Fibroblast of lung (primary cell): ENCODE measurements at places on chromosomes 6 and 20. TPM values are rescaled to one million over a fixed set of nuclear protein-coding genes. Genes with fewer than 3 reads are reported as not detected.

The TCP11 gene
- total RNA-seq: 0.17 and 0.51 TPM in 2 replicates

- no peak for DNase-seq
- H3K36me3 ChIP-seq: no peaks in the 10 kb centered on the region
- H3K4me3 ChIP-seq: no peak overlapping the region
- no peaks in the 10 kb centered on the region for H3K27me3 ChIP-seq
- no peak overlapping the region for H3K27ac ChIP-seq
Observed at GRCh38 chr6:82611751-82612150, 248.1 kb downstream of the TPBG start.

DNA sequence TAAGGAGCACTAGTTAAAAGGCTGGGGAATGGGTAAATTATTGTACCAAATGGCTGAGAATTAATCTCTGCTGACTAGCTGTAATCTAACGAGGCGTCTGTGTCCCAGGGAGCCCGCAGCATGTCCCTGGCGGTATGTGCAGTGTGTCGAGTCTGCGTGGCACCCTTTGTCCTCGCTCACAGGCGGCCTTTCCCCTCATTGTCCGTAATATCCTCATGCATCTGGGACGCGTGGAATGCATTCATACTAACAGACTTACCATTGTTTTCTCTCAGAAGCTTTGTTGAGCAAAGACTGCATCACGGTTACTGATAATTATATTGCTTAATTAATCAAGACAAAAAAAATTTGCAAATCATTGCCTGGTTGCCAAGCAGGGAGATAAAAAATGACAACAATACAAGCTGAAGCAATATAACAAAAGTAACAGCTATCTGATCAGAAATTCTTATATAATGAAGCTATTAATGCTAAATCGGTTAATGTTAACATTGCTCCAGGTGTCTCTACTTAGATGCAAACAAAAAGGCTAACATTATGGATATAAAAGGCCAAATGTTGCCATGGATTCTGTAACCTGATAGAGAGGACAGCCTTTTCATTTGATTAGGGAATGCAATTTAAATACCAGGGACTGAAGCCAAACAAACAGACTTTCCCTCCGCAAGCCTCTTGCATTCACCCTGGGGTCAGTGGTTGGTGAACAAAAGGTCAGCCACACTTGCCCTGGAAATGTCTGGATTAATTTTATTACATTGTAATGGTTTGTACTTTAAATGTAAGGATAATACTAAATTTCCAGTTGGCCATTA is 124.8 kb downstream of the INSM1 start:
- no peak overlapping the region for H3K4me3 ChIP-seq
- no peaks in the 10 kb centered on the region for H3K36me3 ChIP-seq
- DNase-seq: peak; percentile 78
- peaks cover 4% of the 10 kb centered on the region for H3K4me1 ChIP-seq
- no peak overlapping the region for H3K27ac ChIP-seq
- no peaks in the 10 kb centered on the region for H3K27me3 ChIP-seq

The ZC2HC1B gene
- total RNA-seq: not detected in 2 replicates

The GHRH gene
- not detected in 2 replicates for total RNA-seq

The RIPPLY2 gene
- total RNA-seq: 0.51 TPM in 1 of 2 replicates, not detected in the other

DNA sequence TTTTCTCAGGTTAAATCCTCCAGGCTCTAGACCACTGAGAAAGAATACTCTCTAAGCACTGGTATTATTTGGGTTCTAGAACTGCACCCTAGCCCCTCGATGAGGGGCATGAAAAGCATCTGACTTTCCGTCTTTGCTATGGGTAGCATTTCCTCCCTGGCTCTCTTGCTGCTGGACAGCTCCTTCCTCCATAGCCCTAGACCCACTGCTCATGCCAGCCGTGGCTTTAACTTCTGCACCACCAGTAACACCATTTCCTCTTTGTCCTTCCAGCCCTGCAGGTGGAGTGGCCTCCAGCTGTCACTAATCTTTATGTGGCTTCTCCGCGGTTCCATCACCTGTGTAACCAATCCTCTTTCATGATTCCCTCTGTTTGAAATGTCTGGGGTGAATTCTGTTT is 194.9 kb downstream of the SCP2D1 start:
- no peak overlapping the region for H3K27ac ChIP-seq
- no peaks in the 10 kb centered on the region for H3K4me1 ChIP-seq
- DNase-seq: no peak
- H3K27me3 ChIP-seq: no peaks in the 10 kb centered on the region

The FBXO30 gene
- 17.7 and 25.9 TPM in 2 replicates for total RNA-seq

- H3K27ac ChIP-seq: no peak overlapping the region
- H3K27me3 ChIP-seq: no peaks in the 10 kb centered on the region
- no peak overlapping the region for H3K4me3 ChIP-seq
- DNase-seq: no peak
Observed at GRCh38 chr20:39756828-39757227, 794.7 kb downstream of the DHX35 start.

GRCh38 chr6:135117413-135117968 is 62.9 kb upstream of the HBS1L start:
- no peak overlapping the region for H3K27ac ChIP-seq
- H3K4me1 ChIP-seq: no peaks in the 10 kb centered on the region
- no peaks in the 10 kb centered on the region for H3K36me3 ChIP-seq
- H3K4me3 ChIP-seq: no peak overlapping the region

GRCh38 chr20:38604873-38605303 is 3.3 kb downstream of the ARHGAP40 start:
- no peaks in the 10 kb centered on the region for H3K36me3 ChIP-seq
- H3K4me1 ChIP-seq: no peaks in the 10 kb centered on the region
- no peak overlapping the region for H3K27ac ChIP-seq
- peaks cover 42% of the 10 kb centered on the region for H3K27me3 ChIP-seq
- DNase-seq: peak; percentile 60

The DPPA5 gene
- total RNA-seq: not detected in 2 replicates

The YWHAB gene
- total RNA-seq: 77.6 and 89.7 TPM in 2 replicates

The MOCS1 gene
- total RNA-seq: 16.7 and 21.8 TPM in 2 replicates

The ERVFRD-1 gene
- not detected in 2 replicates for total RNA-seq

The TNFAIP3 gene
- total RNA-seq: 3.9 and 7.8 TPM in 2 replicates

The BFSP1 gene
- total RNA-seq: 1.8 and 2.3 TPM in 2 replicates

The TMEM151B gene
- total RNA-seq: under 0.01 TPM in 2 replicates

- no peak overlapping the region for H3K27ac ChIP-seq
- H3K36me3 ChIP-seq: no peaks in the 10 kb centered on the region
- DNase-seq: no peak
Observed at GRCh38 chr6:156773935-156774852, 3.0 kb upstream of the ARID1B start.

- no peak overlapping the region for H3K4me3 ChIP-seq
- peak overlapping the region; percentile 45 for H3K27ac ChIP-seq
- no peaks in the 10 kb centered on the region for H3K36me3 ChIP-seq
- H3K27me3 ChIP-seq: no peaks in the 10 kb centered on the region
- peaks cover 20% of the 10 kb centered on the region for H3K4me1 ChIP-seq
Observed at GRCh38 chr20:19786311-19786710, 28.3 kb downstream of the RIN2 start.

The HLA-DOA gene
- total RNA-seq: not detected in 2 replicates

The TAB2 gene
- 18.7 and 27.2 TPM in 2 replicates for total RNA-seq

The CALHM6 gene
- total RNA-seq: 0.33 and 1.0 TPM in 2 replicates

DNA sequence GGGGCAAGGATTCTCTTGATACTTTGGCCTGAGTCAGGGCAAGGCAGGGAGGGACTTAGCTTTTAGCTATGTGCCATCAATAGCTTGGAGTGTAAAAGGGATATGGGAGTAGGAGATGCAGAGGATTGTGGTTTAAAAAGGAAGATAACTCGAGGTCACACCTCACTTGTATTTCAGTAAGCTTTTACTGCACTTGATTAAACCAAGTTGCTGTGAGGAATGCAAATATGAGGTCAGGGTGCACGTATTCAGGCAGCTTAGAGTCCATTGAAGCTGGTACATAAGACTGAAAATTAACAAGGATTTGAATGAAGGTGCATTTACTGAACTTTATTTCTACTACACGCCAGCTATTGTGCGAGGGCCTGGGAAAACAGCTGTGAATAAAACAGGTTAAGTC is 32.1 kb downstream of the DSTN start:
- no peak overlapping the region for H3K4me3 ChIP-seq
- H3K4me1 ChIP-seq: no peaks in the 10 kb centered on the region
- H3K27ac ChIP-seq: no peak overlapping the region
- no peak for DNase-seq
- no peaks in the 10 kb centered on the region for H3K27me3 ChIP-seq
- H3K36me3 ChIP-seq: peaks cover 2% of the 10 kb centered on the region

DNA sequence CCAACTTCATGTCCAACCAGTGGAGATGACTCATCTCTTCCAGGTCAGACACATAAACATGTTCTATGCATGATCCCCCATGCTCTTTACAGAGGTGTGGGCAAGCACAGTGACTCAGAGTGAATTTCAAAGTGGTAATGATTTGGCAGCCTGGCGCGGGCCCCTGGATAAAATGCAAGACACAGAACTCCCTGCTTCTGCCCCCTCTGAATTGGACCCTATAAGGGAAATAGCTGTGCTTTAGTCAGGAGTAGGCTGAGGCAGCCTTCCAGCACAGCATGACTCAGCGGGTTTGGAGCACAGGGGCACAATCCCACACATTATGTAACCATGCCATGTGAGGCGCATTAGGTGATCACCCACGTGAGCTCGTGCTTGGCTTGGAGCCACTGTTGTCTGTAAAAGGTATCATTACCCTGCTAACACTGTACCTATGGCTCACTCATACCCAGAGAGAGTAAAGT is 127.4 kb downstream of the C6orf118 start:
- no peak overlapping the region for H3K27ac ChIP-seq
- no peaks in the 10 kb centered on the region for H3K36me3 ChIP-seq
- no peaks in the 10 kb centered on the region for H3K27me3 ChIP-seq
- H3K4me3 ChIP-seq: no peak overlapping the region

DNA sequence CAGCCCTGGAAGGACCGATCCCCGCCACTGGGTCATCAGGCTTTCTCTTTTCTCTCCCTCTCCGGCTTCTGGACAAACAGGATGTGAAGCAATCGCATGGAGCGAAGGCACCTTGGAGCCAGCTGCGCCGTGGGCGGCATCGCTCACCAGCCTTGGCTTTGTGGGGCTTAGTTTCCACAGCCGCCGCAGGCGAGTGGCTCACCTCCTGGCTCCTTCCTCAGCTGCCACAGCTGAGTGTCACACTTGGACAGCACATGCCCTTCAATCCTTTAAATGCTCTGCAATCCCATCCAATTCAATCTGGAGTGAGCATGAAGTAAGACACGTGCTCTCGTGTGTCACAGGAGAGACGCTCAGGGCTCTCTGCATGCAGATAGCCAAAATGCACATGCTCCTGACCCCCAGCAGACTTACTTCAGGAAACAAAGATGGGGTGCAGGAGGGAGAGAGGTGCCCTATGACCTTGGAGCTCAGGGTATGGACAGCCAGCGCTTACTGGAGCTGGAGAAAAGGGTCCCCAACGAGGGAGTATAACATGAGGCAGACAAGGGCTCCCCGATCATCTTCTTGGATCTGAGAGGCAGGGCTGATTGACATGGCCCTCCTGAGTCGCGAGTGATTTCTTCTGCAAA is 70.9 kb downstream of the BMP7 start:
- no peaks in the 10 kb centered on the region for H3K36me3 ChIP-seq
- H3K27me3 ChIP-seq: no peaks in the 10 kb centered on the region
- no peak overlapping the region for H3K27ac ChIP-seq

DNA sequence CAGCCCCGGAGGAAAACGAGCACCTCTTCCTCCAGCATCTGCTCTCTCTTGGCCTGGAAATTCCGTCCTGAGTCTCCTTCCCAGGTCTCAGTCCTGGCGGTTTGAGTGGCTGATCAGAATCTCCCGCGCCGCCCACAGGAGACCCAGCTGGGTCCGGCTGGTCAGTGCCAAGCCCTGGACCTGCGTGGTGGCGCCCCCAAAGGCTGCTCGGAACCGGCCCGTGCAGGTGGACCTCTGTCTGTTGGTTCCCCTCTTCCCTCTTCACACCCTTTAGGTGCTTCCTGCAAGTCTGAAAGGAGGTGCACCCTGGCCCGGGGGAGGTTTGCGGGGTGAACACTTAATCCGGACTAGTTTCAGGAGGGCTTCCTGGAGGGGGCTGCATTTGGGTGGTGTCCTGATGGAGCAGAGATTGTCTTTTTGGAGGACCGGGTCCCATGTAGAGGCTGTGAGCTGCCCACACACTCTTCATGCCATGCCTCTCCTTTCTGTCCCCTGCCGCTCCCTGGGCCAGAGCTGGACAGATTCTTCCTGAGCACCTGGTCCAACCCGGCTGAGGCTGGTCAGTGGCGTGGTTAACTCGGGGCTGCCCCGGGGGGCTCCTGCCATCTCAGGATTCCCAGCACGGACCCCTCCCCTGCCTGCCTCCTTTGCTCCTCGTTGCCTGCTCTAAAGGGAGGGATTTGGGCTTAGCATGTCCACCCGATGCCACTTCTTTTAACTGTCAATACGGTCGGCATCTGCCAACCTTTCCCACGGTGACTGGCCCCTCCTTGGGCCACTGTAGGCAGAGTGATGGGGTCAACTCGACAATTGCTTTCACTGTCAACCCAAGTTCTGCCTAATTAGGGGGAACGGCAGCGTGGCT is 16.5 kb upstream of the BHLHE23 start:
- no peaks in the 10 kb centered on the region for H3K36me3 ChIP-seq
- no peak overlapping the region for H3K27ac ChIP-seq
- H3K4me3 ChIP-seq: no peak overlapping the region
- no peak for DNase-seq
- no peaks in the 10 kb centered on the region for H3K4me1 ChIP-seq
- peaks cover 32% of the 10 kb centered on the region for H3K27me3 ChIP-seq

The XKR7 gene
- not detected in 2 replicates for total RNA-seq

The RPS10 gene
- total RNA-seq: 1,649 and 1,873 TPM in 2 replicates

- H3K4me3 ChIP-seq: no peak overlapping the region
- H3K27ac ChIP-seq: no peak overlapping the region
- H3K27me3 ChIP-seq: no peaks in the 10 kb centered on the region
- no peaks in the 10 kb centered on the region for H3K4me1 ChIP-seq
Observed at GRCh38 chr6:141165002-141165665, 967.6 kb upstream of the GJE1 start.

DNA sequence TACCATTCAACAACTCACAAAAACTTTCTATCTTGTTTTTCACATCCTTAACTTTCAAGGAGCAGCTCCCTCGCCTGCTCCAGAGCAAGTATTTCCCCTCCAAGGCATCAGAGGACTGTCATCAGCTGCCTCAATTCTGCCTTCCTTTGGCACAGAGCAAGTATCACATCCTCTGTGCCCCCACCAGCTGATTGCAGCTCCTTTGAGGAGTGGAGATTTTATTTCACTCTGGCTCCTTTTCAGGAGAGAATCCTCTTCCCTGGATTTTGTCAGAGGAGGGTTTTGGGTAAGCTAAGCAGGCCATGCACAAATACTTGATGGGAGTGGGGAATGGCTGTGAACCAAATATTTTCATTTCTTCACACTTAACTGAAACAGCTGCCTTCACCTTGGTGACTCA is 610.5 kb upstream of the FLRT3 start:
- H3K36me3 ChIP-seq: no peaks in the 10 kb centered on the region
- no peak for DNase-seq
- no peaks in the 10 kb centered on the region for H3K4me1 ChIP-seq
- H3K27me3 ChIP-seq: no peaks in the 10 kb centered on the region
- H3K4me3 ChIP-seq: no peak overlapping the region
- H3K27ac ChIP-seq: no peak overlapping the region

The BEND6 gene
- total RNA-seq: 10.8 and 12.6 TPM in 2 replicates

The NTSR1 gene
- under 0.01 and 0.33 TPM in 2 replicates for total RNA-seq

- H3K4me3 ChIP-seq: no peak overlapping the region
- H3K27ac ChIP-seq: no peak overlapping the region
- no peaks in the 10 kb centered on the region for H3K36me3 ChIP-seq
- peak; percentile 37 for DNase-seq
- no peaks in the 10 kb centered on the region for H3K4me1 ChIP-seq
Observed at GRCh38 chr6:6972456-6972855, 135.3 kb upstream of the RREB1 start.
